ENCODE measurements at places on chromosomes 1 and 21.

GRCh38 chr1:14777516-14778506 is 179.3 kb downstream of the KAZN start:
- DNase-seq, result no peak

- no peak for DNase-seq
Observed at GRCh38 chr1:87530042-87530807, 201.5 kb downstream of the LMO4 start.

DNA sequence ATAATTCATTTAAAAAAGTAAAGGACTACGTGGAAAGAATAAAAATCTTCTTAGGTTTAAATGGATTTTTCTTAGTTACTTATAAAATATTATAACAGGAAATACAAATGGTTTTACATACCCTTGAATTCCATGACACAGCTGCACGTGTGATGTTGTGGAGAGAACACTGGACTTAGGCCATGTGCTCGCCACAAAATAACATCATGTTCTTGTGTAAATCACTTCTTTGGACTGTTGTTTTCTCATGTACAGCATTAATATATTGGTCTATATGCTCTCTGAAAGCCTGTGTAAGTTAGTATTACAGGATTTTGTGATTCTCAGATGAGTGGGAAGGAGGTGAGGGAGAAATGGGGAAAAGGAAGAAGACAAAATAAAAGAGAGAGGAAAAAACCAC is 228.2 kb downstream of the DNM3 start:
- DNase-seq, result no peak

DNA sequence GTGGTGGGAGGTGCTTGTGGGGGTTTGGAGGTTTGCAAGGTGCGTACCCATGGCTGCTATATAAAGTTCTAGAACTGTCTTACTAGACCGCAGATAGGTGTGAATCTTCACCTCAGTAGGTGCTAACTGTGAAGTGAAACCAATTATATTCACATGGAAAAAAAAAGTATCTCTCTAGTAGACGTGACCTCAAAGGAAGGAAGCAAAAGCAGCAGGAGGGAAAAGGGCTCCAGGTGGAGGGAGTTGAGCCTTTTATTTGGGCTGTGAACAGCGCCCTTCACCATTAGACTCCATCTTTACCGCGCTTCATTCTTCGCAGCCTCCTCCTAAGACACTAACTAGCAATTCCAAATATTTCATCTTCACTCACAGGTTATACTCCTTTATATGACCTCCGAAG is 129.8 kb downstream of the TBX19 start:
- no peak for DNase-seq

- DNase-seq, result no peak
Observed at GRCh38 chr1:216944864-216945510, 221.8 kb upstream of the ESRRG start.

- DNase-seq, result peak; percentile 41
Observed at GRCh38 chr1:231866392-231867331, 240.1 kb downstream of the DISC1 start.

DNA sequence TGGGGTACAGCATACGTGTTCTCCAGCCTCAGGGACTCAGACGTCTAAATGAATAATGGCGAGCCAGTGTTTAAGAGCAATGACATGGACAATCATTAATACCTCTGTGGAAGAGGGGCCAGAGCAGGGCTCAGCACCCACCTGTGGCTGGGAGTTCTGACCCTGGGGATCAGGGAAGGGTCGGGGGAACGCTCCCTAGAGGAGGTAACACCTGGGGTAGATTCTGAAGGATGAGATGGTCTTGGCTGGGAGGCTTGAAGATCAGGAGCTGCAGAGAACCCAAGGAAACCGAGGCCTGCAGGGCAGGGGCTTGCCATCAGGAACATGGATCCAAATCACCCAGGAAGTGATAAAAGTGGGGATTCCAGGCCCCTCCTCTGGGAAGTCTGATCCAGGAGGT is 138.2 kb upstream of the RUNX3 start:
- no peak for DNase-seq

DNA sequence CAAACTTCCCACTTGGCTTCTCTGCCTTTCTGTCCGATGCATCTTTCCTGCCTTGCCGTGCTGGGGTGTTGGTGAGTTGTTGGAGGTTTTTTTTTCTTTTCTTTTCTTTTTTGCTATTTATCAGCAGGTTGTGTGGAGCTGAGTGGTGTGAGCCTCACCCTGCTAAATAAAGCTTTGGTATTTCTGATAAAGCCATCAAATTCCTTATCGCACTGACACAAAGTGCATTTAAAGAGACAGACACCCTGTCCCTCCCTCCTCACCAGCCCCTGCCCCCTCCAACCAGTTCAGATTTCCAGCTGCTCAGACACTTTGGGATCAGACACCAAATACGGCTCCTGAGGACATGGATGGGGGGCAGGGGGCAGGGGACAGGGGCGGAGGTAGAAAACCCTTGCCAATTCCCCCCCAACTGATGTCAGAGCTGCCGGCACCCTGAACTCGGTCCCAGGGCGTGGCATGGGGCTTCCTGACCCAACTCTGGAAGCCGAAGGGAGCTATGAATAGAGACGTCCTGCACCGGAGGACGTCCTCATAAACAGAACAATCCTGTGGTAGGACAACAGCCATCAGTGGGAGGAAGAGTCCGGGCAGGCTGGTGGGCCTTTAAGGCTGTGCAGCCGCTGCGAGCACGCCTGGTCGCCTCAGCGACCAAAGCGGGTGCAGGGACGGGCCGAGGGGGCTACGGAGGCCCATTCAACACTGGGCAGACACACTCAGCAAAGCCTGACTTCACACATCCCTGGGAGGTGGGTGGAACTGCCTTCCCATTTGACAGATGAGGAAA is 79.0 kb downstream of the CASZ1 start:
- DNase-seq, result no peak

GRCh38 chr1:193431265-193431977 is 245.0 kb upstream of the B3GALT2 start:
- no peak for DNase-seq

DNA sequence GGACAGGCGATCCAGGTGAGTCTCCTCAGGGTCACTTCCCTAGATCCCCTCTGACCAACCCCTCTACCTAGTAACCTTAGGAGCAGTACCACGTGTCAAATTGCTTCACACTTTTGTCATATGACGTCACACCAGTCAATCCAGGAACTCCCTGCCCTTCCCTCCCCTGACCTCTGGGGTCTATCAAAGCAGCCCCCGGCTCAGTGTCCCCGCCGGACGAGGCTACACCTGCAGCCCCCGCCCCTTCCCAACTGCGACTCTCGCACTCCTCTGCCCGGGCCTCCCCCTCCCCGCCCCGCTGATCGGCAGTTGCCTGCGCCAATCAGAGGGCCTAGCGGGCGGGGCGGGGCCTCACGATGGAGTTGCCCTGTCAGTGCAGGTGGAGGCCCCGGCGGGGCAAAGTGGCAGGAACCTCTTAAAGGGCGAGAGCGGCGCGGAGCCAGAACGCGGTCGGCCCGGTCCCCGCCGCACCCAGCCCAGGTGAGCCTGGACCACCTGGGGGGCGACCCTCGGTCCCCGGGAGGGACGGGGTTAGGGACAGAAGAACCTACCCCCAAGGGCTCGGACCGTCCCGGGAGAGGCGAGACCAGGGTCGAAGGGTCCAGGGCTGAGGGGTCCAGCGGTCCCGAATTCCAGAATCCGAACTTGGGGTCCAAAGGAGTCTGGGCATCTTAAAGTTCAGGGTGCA is 27.5 kb upstream of the EPB41 start:
- DNase-seq, result peak; percentile 91

DNA sequence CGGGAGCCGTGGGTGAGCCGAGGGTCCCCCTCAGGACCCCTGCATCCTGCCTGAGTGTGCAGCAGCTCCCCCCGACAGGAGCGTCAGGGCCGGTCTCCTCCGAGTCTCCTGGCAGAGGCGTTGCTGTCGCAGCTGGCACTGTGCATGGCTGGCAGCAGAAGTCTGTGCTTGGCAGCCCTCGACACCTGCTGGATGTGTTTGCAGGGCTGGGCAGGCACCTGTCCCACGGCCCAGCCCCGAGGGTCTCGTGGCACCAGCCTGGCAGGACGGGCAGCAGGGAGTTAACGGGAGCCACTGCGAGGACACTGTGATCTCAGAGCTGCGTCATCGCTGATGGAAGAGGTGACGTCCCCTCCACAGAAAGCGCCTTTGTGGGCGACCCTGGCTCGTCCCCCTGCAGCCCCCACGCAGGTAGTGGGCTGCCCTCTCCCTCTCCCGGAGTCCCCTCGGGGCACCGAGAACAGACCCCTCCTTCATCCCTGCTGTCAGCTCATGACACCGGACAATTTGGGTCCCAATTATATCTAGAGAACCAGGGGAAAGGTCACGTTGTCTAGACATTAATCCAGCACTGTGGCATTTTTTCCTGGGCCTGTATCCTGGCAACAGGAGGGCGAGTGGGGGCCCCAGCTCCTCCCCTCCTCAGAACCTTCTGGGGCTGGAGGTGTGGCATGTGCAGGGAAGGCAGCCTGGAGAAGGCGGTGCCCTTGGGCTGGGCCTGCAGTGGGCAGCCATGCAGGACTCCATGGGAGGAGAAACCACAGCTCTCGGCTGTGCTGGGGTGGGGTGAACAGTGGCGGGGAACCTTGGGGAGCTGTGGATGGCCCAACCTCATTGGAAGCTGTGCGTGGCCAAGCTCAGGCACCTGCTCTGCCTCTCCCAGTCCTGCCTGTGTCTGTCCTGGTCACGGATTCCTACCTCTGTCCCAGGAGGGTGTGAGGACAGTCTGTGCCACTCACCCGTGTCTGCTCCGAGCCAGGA is 15.4 kb downstream of the COL18A1 start:
- DNase-seq, result no peak

DNA sequence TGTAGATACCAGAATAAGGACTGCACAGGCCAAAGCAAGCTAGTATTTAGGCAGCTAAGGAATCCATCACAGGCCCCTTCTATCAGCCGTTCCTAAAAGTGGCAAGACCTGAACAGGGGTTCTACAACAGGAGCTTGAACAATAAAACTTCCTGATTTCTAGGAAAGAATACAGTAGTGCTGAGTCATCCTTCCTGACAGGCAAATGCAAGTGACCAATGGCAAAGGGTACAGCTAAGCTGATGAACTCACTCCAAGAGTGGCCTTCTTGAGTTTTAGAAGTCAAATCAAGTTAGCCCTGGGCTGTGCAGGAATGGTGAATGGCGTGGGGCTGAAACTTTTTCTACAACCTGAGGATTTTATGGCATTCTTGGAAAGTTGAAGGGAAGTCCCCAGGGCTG is 112.9 kb downstream of the GREM2 start:
- DNase-seq, result no peak

DNA sequence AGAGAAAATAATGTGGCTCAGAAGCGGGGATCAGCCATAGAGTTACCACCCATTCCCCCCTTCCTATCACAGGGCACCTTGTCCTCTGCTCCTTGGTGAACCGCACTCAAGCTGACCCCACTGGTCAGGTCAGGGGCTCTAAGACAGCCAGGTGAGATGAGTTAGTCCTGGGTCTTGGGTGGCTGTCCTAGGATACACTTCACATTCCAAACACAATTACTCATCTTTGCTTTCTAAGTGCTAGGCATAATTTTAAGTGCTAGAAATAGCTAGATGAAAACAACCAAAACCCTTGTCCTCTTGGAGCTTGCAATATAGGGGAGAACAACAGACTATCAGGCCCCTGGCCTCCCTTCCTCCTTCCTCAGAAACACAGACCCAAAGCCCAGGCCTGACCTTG is 7.8 kb upstream of the MUTYH start:
- no peak for DNase-seq

- DNase-seq, result no peak
Observed at GRCh38 chr1:41790351-41790750, 128.4 kb downstream of the HIVEP3 start.

DNA sequence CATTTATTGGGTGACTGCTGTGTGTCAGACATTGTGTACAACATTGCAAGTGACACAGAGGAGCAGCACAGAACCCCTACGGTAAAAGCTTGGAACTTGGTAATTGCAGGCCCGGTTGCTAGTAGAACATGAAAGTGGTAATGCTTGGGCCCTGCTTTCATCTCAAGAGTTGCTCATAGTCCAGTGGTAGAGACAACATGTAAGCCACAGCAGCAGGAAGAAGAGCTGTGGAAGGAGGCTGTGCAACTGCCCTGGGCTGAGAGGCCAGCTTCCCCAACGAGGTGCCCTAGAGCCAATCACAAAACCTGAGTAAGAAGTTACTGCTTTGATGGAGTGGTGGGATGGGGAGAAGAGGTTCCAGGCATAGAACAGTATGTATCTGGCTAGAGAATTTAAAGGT is 18.4 kb downstream of the CNIH4 start:
- no peak for DNase-seq

DNA sequence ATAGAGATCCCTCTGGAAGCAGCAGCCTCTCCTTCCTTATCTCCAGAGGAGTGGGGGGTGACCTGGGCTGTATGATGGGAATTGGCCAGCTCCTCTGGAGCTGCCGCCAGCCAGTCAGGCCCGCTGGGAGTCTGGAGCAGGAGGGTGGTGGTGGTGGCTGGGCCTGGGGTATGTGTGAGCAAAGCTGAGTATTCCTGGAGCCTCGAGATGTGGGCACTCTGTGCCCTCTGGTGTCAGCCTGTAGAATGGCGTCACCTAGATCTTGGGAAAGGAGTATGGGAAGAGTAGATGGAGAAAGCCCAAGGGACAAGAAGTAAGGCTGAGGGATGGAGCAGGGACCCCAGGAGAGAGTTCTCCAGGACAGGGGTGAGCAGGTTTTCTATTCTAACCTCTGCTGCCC is 16.0 kb downstream of the VANGL2 start:
- DNase-seq, result peak; percentile 40

- no peak for DNase-seq
Observed at GRCh38 chr1:55057270-55057955, 18.1 kb downstream of the PCSK9 start.

DNA sequence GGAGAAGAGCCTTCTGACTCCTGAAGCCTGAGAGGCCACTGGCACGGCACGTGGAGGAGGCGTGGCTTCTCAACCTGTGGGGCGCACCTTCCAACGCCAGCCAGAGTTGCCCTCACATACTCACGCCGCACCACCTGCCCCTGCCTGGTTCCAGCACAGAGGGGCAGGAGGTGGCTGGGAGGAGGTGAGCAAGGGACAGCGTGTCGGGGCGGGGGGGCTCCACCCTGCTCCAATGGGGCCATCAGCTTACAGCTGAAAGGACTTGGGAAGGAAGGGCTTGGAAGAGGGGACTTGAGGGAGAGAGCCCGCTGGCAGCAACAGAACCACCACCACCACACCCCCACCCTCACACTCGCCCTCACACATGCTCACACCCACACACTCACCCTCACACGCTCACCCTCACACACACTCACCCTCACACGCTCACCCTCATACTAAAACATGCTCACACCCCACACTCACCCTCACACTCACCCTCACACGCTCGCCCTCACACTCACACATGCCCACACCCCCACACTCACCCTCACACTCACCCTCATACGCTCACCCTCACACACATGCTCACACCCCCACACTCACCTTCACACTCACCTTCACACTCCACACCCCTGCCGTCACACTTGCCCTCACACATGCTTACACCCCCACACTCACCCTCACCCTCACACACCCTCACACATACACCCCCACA is 41.6 kb upstream of the EDN2 start:
- no peak for DNase-seq

DNA sequence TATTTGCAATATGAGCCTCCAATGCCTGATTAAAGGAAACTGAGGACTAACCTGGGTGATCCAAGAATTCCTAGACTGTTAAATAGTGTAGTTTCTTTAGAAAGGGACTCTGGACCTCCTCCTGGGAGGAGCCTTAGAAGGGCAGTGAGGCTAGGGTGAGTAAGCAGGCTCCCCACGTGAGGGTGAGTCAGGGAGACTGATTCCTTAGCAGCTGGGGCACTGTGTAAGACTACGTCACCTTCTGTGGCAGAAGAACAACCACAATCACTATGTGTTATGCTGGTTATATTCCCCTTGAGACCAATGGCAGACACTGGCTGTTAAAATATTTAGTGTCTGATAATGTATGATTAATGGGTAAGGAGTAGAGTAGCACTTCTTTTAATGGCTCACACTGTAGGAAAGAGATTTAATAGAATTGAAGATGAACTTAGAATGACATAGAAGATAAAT is 53.3 kb upstream of the SYT14 start:
- peak; percentile 26 for DNase-seq
